ENCODE measurements at places on chromosomes 7 and 10.
A peak's percentile ranks its signal among the peaks of the same experiment; 100 is the strongest.

DNA sequence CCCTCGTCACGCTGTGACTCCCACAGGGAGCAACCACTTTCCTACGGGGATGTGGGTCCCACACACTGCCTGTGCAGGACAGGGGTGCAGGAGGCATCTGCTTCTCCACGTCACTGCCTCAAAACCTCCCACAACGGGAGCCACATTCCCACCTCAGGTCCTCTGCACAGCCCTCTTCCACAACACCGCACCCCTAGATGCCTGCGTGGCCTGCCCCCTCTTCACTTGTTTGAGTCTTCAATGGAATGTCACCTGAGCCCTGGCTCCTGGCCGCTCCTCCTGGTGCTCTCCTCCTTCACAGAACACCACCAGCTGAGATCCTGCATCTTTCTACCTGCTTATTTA is 73.6 kb downstream of the MAD1L1 start:
- no peak for DNase-seq

DNA sequence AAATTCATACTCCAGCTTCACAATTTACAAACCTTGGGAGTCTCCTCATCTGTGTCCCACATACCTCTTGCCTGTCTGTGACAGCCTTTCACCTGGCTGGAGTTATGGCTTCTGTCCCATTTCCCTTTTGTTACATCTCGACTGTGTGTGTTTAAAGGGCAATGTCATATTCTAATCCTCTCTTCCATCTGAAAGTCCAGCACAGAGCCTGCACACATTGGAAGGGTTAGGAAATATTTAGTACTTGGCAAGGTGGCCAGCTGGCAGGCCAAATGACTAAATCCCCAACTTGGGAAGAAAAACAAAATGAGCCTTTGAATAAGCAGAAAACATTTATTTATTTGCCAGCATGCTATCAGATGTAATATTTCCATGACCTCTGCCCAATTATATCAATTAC is 120.1 kb upstream of the STK17A start:
- DNase-seq = no peak

- DNase-seq = no peak
Observed at GRCh38 chr7:132200141-132200540, 376.1 kb downstream of the PLXNA4 start.

DNA sequence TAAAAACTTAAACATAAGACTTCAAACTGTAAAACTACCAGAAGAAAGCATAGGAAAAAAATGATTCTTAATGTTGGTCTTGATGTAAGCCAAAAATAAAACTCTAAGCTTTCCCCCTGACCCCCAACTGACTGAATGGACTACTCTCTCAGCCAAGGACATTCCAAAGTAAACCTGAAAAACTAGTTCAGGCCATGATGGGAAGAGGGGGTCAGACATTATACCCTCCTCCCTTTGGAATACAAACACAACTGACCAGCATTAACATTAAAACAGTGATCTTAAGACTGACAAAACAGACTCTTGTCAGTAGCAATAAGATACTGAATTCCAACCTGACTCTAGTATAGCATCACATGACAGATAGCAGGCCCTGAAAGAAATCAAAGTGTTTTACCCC is 13.5 kb upstream of the LRGUK start:
- DNase-seq = no peak

GRCh38 chr7:106487892-106488291 is 173.1 kb downstream of the CCDC71L start:
- DNase-seq = no peak

DNA sequence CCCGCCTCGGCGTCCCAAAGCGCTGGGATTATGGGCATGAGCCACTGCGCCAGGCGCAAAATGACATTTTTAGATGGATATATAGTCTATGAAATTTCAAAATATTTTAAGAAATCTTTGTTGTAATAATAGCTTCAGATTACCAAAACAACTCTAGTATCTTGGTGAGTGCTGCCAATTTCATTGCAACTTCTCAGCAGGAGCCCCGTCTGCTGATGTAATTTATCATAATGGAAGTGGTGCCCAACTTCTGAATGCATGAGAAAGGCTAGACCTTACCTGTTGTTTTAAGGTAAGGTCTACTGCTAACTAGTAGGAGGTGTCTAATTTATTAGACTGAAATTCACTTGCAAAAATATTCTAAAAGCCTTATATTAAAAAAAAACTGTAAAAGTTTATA is 20.0 kb downstream of the PDSS1 start:
- DNase-seq = no peak

DNA sequence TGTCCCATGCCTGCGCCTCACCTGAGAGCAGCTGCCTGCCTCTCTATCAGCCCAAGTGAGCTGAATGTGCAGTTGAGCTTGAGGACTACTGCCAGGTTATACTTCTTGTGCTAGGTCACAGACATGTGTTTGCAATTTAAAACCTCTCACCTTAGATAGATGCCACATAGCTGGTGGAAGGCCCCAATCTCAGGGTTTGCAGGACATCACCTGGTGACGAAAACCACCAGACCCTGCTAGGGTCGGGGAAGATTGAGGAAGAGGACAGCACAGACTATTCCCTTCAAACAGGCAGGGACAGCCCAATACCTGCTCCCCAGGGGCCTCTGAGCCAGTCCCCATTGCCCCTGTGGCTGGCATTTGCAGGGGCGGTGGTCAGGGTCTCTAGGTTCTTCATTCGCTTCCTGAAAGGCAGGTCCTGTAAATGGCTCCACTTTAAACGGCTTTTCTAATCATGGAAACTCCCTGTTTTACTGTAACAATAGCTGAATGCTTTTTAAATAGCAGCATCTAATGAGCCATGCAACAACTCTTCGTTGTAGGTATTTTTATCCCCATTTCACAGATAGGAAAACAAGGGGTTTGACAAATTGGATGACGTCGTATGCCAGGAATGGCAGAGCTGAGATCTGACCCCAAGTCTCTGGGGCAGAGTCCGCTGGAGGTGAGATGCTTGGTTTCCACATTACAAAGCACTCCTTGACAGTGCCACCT is 80.1 kb downstream of the EMX2 start:
- DNase-seq = no peak

DNA sequence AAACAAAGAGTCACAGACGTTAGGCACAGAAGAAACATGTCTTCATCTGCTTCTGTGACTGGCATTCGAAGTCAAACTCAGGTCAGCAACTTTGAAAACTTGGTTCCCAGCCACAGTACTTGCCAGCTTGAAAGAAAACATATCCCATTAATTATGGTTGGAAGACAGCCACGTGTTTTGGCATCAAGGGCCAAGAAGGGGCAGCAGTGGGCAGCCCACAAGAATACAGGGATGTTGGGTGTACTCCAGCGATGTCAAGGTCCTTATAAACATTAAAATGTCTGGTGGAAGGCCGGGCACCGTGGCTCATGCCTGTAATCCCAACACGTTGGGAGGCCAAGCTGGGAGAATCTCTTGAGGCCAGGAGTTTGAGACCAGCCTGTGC is 29.5 kb downstream of the JCAD start:
- DNase-seq = no peak

GRCh38 chr7:37061849-37062559 is 337.7 kb upstream of the AOAH start:
- DNase-seq = no peak

DNA sequence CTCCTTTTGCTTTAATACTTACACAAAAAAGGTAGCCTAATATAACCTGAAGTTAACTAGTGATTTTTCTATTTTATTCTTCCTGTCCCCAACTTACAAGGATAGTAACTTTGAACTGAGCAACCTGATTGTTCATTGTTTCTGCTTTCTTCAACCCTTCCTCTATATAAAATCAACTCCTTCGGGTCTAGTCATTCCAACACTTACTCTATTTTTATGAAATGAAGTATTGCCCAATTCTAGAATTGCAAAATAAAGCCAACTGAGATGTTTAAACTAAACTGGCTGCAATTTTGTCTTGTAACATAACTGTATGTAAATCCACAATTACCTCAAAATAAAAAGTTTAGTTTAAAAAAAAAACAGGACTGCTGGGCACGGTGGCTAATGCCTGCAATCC is 20.3 kb upstream of the DNA2 start:
- no peak for DNase-seq

- DNase-seq = no peak
Observed at GRCh38 chr7:294440-295154, 4.6 kb downstream of the FOXL3 start.

DNA sequence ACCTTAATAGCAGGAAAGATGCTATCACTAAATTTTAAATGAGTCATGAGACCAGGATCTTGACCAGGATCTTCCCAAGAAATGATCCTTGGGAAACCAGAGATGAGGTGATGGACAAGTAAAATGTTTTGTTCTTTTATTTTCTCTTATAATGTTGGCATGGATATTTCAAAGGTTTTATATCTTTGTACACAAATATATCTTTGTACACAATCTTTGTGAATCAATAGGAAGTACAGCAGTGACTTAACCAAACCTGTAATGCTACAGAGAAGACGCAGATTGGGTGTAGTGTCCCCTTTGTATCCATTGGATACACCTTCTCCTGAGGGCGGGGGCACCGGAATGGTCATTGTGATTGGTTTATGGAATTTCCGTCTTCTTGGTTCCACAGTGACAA is 180.1 kb upstream of the CCDC6 start:
- DNase-seq = no peak

DNA sequence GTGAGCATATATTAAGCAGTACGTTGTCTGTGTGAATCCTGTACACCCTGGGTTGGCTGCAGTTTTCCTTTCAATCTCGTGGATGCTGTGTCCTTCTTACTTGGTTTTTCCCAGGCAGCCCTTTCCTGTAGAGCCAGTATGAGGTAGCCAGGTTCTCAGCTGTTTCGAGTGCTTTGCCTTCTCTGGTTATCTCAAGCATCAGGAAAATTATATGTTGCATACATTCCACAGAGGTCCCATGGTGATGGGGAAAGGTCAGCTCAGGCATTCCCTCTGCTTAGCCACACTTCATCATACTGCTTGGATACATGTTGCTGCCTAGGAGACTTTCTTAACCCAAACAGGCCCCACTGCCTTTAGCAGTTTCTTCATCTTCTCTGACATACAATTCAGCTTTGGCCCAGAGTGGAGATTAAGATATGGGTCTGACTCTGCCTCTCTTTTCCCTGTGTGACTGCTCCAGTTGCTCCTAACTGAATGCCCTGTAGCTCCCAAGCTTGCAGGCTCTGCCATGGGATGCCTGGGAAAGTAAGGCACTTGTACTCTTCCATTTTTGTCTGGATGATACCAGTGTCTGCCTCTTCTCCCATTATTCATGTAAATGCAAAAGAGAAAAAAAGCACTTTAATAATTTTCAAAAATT is 11.3 kb downstream of the GNAI1 start:
- peak; percentile 40 for DNase-seq

DNA sequence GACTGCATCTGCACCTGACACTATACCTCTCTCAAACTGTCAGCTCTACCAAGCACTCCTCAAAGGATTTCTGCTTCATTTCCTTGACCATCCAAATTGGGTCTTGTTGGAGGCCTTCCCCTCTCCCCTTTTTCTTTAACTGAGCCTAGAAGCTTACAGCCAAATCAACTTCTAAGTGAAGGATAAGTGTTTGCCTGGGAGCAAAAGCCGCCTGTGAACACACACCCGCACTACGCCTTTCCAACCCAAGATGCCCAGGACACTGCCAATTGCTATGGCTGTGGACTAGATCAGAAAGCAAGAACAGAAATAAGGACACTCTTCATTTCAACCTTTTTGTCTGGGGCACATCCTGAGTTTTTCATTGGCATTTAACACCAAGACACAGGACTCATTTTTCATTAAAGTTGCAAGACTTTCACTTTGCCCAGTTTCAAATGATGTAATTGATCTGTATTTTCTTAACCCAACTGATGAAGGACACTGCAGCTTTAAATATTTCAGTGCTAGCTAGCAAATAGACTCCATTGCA is 52.8 kb downstream of the CPEB3 start:
- DNase-seq = peak; percentile 15

- DNase-seq = no peak
Observed at GRCh38 chr7:106367664-106368063, 82.9 kb upstream of the NAMPT start.

DNA sequence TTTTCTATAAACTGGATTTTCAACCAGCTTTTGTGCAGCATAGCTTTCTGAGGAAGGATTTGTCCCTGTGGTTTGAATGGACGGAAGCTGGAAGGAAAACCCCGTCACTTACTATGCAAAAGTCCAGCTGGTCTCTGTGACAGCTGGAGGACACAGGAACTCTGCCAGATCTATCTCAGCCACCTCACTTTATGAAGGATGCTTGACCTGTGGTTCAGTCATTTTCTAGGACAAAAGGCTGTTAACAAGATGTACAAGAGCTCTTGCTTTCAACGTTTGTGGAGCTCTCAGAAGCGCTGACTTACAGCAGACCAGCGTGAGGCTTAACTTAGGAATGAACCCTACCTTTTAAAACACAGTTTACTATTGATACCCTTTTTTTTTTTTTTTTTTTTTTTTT is 90.8 kb downstream of the CREM start:
- DNase-seq = peak; percentile 32

DNA sequence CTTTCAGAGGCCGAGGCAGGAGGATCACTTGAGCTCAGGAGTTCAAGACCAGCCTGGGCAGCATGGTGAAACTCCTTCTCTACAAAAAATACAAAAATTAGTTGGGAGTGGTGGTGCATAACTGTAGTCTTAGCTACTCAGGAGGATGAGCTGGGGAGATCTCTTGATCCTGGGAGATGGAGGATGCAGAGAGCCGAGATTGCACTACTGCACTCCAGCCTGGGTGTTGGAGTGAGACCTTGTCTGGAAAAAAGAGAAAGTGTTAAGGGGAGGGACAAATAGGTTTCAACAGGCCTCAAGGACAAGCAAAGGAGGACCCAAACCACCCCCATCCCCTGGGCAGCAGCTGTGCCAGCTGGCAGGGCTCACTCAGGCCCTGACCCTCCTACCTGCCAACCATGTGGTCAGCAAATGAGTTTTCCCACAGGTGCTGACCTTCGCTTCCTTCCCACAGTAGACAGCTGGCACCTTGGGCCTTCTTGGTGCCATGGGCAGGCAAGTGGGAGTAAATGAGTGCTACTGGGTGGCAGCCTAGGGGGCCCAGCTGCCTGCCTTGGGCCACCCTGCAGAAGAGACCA is 5.5 kb upstream of the PNLIPRP2 start:
- no peak for DNase-seq

DNA sequence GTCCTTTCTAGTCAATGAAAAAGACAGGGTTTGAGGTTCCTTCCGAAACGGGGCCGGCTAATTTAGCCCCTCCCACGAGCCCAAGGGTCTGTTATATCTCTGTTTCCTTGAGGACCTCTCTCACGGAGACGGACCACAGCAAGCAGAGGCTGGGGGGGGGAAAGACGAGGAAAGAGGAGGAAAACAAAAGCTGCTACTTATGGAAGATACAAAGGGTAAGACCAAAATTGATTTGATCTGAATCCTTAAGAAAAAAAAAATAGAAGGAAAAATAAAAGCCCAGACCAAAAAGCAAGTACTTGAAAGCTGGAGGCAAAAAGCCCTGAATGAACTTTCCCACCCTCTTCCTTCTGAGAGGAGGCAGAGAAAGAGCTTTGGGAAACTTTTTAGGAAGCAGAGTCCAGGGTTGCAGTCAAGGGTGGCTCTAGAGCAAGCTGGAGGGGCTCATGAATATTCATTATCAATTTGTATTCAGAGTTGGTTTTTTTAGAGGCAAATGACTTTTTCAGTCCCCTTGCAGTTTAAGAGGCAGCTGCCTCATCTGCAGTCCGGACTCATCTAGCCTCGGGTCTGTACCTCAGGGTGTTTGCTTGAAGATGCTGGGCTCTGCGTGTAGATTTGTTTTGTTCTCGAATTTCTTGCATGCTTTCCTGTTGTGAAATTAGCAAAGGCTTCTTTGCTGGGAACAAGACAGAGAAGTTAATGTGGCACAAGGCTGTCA is at the start of gene ENTPD1:
TSS of gene ENTPD1 (plus strand) at position 123 of the 721 bp plus-strand sequence. CDS start at position 200, 77 bp downstream.
- DNase-seq = peak; percentile 15

Data from eye (tissue), 1 donor.